ENCODE measurements at places on chromosomes 4 and X.
A peak's percentile ranks its signal among the peaks of the same experiment; 100 is the strongest.

GRCh38 chr4:101512416-101512815 lies 165.1 kb upstream of the PPP3CA start:
- DNase-seq = no peak

DNA sequence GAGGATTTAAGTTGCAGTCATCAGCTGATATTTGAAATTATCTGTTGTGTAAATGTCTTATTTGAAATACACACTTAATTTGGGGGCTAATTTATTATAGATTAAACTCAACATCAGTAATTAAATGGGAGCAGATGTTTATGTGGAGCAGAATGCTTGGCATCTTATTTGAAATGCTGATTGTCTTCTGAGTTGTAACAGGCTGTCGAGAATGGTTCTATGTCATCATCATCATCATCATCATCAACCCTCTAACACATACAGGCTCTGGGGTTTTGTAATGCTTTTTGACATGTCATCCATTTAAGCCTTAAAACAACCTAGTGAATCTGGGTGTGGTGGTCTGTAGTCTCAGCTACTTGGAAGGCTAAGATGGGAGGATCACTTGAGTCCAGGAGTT lies 8.2 kb downstream of the MTMR1 start:
- DNase-seq = no peak

- DNase-seq = no peak
These were observed 44.9 kb upstream of the NAP1L5 start for GRCh38 chr4:88742561-88742960.

- no peak for DNase-seq
These were observed 13.4 kb upstream of the HERC5 start for GRCh38 chr4:88443486-88443885.

- DNase-seq = no peak
These were observed 578 bp upstream of the SEL1L3 start for GRCh38 chr4:25863347-25863784.

- no peak for DNase-seq
These were observed 41.3 kb upstream of the CEP135 start for GRCh38 chr4:55907469-55907868.

DNA sequence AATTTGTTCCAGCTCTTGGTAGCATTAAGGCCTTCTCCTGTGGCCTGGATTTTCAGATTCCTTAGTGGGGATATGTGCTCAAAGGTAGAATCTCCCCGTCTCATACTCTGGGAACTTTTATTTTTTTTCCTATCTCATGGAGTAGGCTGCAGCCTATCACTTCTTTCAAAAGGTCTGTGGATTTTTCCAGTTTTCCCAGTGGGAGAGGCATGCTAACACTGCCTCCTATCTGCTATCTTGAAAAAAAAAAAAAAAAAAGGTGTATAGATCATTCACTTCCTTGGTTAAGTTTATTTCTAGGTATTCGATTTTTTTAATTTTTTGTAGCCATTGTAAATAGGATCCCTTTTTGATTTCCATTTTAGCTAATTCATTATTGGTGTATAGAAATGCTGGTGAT lies 67.1 kb downstream of the IL15 start:
- DNase-seq = no peak

GRCh38 chr4:138103597-138104283 lies 138.4 kb downstream of the SLC7A11 start:
- no peak for DNase-seq

- DNase-seq = no peak
These were observed 183.1 kb upstream of the TTC29 start for GRCh38 chr4:147128787-147129186.

GRCh38 chrX:39149761-39150160 lies 348.5 kb downstream of the MID1IP1 start:
- peak; percentile 43 for DNase-seq

DNA sequence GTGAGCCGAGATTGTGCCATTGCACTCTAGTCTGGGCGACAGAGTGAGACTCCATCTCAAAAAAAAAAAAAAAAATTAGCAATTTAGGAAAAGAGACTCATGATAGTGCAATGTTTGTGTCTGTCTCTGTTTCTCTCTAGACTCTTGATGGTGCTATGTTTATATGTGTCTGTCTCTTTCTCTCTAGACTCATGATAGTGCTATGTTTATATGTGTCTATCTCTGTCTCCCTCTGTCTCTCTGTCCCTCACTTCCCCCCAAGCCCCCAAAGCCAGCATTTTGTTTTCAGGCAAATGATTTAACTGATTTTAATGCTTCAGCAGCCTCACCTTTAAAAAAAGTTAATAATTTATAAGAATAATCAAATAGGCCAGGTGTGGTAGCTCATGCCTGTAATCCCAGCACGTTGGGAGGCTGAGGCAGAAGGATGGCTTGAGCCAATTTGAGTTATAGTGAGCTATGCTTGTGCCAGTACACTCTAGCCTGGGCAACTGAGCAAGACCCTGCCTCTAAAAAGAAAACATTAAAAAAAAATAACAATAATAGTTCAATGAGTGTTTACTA lies 6.9 kb downstream of the MOB1B start:
- DNase-seq = no peak

- peak; percentile 78 for DNase-seq
These were observed 5.1 kb upstream of the CXCL8 start for GRCh38 chr4:73735231-73735630.

DNA sequence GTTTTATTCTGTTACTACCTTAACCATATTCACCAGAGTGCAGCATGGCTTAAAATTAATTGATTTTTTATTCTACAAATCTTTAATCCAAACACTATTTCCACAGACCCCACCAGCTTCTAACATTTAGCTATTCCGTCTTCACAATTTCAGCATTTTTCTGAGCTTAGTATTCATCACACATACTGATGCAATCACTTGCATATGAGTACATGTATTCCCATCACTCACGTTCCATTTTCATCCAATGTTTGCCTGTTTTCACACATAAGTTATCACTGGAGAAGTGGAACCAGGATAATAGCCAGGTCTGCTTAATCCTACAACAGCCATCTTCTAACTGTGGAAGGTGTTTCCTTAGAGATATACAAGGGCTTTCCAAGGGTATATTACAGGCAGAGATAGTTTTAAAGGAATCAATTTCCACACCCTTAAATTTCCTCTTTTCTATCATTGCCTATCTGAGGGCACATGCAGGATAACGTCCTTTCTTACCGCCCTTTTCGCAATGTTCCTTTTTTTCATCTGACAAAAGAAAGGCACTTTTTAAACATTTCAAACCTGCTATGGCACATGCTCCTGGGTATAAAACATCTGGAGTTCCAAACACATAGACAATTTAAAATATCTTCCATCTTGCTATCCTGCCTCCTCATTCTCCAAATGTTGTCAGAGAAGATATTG lies 115.8 kb downstream of the CORIN start:
- DNase-seq = no peak

GRCh38 chrX:63702556-63702955 lies 82.5 kb downstream of the ARHGEF9 start:
- no peak for DNase-seq

Data from AG10803 (cell line).